Activated CD4-positive, CD25-positive, alpha-beta regulatory T cell (primary cell): ENCODE measurements at places on chromosomes 11 and 22.

- no peak for DNase-seq
Observed at GRCh38 chr11:3867209-3868091, 12.0 kb downstream of the STIM1 start.

- no peak for DNase-seq
Observed at GRCh38 chr11:4041731-4042391, 52.7 kb upstream of the RRM1 start.

DNA sequence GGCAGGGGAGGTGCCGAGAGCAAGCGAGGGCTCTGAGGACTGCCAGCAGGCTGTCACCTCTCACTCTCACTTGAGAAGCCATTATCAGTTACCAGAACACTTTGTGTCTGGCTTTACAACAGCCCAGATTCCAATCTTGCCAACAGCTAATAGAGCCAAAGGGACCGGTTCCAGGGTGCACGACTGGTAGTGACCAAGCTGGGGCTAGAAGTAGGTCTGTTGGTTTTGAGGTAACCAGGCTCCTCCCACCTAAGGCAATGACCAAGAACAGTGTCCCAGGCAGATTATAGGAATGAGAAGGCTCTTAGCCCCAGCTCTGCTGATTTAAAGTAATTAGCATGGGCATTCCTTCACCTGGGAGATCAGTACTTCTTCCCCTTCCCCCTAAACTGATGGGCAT lies 7.2 kb upstream of the IL10RA start:
- no peak for DNase-seq

- DNase-seq = peak; percentile 27
Observed at GRCh38 chr11:121452609-121453150, at the start of gene SORL1-AS1. Gene SORL1-AS1 (minus strand): TSS chr11:121452967.

GRCh38 chr22:20750461-20751184 lies 23.3 kb upstream of the SERPIND1 start:
- DNase-seq = no peak

DNA sequence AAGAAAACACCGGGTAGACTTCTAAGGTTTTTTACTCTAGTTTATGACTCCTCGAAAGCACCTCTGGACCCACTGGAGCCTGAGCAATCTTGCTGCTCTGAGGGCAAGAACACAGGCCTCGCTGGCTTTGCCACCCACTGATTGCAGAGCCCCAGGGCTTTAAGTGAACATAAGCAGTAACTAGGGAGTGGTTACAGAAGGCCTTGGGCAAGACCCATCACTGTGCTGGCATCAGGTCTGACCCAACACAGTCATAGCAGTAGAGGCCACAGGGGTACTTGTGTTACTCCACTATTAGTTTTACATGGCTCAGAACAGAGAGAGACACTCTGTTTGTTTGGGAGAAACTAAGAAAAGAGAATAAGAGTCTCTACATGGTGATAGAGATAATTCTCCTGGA lies 684.5 kb downstream of the FAM181B start:
- no peak for DNase-seq
